ENCODE measurements at places on chromosomes 4 and X.

DNA sequence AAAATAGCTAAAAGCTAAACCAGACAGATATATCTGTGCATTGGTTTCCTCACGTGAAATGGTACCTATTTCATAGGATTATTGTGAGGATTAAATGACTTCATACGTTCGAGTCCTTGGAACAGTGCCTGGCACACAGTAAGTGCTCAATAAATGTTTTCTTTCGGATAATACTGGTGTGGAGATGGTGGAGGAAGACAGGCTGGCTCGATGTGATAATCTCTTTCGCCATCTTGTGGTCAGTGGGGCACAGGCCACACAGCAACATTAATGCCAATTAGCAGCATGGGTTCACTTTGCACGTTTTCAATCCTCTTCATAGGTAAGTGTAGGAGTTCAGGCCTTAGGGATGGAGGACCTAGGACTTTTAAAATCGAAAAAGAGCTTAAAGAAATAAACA is 9.3 kb downstream of the PAGE4 start:
- DNase-seq: peak; percentile 13

GRCh38 chr4:2859514-2859913 is 15.9 kb downstream of the ADD1 start:
- no peak for DNase-seq

DNA sequence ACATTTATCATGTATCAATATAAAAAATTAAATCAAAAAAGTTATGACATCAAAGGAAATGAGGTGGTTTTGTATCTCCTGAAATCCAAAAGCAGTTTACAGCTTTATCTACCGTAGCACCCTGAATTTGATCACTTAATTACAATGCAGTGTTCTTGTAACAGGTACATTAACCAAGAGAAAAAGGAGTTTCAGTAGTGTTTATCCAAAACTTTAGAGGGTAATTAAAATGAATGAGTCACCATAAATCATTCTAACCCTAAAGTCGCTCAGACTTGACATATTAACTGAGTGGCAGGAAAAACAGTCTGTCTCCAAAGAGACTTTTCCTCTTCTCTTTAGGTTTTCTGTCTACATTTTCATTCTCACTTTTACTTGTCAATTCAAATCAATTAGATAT is 907.6 kb upstream of the EPHA5 start:
- no peak for DNase-seq

- DNase-seq: no peak
Observed at GRCh38 chrX:115592997-115593734, 32.2 kb downstream of the PLS3 start.

DNA sequence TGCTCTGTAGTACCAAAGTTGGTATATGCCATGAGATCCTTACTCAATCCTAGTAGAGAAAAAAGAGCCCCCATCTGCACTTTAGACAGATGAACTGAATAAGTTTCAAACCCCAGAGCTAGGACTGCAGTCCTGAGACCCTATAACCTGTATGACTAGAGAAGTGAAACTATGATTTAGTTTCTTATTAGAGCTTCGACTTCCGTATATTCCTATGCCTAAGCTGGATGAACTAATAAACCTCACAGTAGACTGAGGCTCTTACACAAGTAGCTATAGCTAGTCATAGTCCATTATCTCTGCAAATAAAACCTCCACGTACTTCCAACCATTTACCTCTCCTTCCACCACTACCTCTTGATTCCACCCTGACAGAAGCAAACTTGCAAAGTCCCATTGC is 6.3 kb upstream of the OTUD4 start:
- DNase-seq: no peak

GRCh38 chr4:24965627-24966026 is 52.8 kb upstream of the CCDC149 start:
- no peak for DNase-seq

GRCh38 chr4:26171941-26172340 is 148.9 kb upstream of the RBPJ start:
- DNase-seq: no peak

GRCh38 chr4:27088491-27088890 is 227.8 kb downstream of the STIM2 start:
- DNase-seq: no peak

DNA sequence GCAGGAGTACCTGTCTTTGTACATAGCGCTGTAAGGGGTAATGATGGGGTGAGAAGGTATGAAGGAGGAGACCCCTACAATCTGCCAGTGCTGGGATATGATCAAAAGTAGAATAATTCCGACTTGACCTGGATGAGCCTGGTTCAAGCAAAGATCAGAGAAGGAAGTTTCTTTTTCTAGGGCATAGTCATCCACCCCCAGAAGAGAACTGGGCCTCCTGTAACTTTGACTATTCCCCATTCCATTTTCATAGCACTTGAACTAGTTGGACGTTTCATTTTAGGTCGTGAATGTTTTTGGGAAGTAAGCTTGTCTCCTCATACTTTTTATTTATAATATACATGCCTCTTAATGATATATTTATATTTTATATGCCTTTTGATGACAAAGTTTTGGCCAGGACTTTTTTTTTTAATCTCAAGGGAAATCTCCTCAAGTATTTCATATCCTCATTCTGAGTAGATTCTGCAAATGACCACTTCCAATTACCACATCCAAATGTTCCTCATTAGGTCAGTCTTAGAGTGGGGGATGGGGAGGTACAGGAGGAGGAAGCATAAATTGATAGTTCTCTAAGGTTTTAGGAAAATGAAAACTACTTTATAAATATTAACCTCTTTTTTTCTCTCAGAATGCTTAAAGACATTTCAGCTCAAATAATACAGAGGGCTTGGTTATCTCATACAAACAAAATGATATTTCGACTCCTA is 3.5 kb downstream of the CXorf58 start:
- no peak for DNase-seq

DNA sequence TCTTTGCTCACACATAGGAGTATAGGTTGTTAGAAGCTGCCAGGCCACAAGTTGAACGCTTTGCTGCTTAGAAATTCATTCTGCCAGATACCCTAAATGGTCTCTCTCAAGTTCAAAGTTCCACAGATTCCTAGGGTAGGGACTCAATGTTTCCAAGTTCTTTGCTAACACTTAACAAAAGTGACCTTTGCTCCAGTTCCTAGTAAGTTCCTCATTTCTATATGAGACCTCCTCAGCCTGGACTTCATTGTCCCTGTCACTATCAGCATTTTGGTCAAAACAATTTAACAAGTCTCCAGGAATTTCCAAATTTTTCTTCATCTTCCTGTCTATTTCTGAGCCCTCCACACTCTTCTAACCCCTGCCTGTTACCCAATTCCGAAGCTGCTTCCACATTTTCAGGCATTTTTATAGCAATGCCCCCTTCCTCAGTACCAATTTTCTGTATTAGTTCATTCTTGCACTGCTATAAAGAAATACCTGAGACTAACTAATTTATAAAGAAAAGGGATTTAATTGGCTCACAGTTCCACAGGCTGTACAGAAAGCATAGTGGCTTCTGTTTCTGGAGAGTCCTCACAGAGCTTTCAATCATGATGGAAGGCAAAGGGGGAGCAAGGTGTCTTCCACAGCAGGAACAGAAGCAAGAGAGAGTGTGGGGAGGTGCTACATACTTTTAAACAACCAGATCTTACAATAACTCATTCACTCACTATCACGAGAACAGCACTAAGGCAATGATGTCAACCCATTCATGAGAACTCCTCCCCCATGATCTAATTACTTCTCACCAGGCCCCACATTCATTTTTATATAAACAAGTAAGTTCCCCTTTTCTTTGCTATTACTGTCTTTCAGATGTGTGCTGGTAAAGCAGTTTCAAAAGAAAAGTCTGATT is 11.5 kb upstream of the TLR1 start:
- no peak for DNase-seq

DNA sequence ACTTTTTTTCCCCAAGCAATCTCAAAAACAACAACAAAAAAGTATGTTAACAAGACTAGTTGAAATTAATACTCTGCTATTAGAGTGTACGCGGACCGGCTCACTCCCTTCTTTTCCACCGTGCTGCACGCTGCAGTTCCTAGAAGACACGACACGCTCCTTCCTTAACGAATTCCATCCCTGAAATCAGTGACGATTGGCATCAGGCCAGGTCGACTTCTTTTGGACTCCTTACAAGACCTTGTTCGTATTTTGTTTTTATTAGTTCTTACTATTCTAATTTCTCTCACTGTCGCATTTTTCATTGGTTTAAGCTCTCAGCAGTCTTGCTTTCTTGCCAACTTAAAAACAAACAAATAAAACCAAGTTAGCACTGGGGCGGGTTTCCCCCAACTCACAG is 175.8 kb upstream of the PITX2 start:
- no peak for DNase-seq

GRCh38 chrX:4925911-4926310 is 1212.5 kb upstream of the PRKX start:
- DNase-seq: no peak

DNA sequence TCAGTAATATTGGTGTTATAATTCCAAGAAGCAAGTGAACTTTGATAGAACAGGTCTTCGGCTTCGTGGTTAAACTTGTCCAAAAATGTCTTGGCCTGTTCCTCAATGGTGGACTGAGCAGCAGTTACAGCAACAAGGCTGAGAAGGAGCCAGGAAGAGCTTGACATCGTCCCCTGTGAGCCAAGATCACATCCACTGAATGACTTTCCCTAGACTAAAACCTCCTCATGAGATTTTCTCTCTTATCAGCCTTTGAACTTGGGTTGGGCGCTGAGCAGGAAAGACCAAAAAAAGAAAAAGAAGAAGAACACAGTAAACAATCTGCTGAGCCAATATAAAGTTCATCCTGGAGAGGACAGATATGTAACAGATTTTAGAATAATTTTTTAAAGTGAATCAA is at the start of gene ACE2:
Gene ACE2 (minus strand): TSS at position 216 of the 400 bp plus-strand sequence. CDS start 49 bp downstream, at position 167.
- no peak for DNase-seq

- no peak for DNase-seq
Observed at GRCh38 chr4:55345054-55345453, 988 bp upstream of the SRD5A3 start.

GRCh38 chr4:38930707-38931106 is 63.1 kb downstream of the FAM114A1 start:
- DNase-seq: no peak

DNA sequence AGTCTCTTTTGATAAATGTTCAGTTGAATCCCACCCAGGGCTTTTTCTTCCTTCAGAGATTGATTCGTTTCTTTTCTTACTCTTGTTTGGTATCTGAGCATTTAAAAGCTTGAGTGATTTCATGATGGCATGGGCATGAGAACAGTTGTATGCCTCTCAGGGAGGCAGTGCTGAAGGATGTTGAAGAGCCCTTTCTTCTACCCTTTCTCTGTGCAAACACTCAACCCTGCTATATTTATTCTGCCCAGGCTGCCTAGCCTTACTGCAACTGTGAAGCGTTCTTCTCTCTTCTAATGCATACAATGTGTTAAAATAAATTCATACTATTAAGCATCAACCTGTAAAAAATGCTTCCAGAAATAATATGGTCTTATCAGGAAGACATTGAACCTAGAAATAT is 367.6 kb upstream of the LCORL start:
- no peak for DNase-seq

DNA sequence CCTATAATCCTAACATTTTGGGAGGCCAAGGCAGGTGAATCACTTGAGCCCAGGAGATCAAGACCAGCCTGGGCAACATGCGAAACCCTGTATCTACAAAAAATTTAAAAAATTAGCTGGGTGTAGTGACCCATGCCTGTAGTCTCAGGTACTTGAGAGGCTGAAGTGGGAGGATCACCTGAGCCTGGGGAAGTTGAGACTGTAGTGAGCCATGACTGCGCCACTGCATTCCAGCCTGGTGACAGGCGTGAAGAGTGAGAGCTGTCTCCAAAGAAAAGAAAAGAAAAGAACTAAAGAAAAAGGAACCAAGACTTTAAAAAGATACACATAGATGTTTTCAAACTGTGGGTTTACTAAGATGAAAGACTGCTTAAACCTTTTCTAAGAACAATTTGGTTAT is 129.0 kb downstream of the SPCS3 start:
- no peak for DNase-seq

- DNase-seq: no peak
Observed at GRCh38 chr4:77031544-77031943, 44.2 kb downstream of the CCNI start.

DNA sequence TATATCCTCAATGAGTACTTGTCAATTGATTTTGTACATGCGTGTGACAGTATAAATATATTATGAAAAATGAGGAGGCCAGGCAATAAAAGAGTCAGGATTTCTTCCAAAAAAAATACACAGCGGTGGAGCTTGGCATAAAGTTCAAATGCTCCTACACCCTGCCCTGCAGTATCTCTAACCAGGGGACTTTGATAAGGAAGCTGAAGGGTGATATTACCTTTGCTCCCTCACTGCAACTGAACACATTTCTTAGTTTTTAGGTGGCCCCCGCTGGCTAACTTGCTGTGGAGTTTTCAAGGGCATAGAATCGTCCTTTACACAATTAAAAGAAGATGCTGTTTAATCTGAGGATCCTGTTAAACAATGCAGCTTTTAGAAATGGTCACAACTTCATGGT is at the start of gene OTC:
Gene OTC (plus strand): TSS at position 243 of the 400 bp plus-strand sequence. CDS start 93 bp downstream, at position 336.
- no peak for DNase-seq

DNA sequence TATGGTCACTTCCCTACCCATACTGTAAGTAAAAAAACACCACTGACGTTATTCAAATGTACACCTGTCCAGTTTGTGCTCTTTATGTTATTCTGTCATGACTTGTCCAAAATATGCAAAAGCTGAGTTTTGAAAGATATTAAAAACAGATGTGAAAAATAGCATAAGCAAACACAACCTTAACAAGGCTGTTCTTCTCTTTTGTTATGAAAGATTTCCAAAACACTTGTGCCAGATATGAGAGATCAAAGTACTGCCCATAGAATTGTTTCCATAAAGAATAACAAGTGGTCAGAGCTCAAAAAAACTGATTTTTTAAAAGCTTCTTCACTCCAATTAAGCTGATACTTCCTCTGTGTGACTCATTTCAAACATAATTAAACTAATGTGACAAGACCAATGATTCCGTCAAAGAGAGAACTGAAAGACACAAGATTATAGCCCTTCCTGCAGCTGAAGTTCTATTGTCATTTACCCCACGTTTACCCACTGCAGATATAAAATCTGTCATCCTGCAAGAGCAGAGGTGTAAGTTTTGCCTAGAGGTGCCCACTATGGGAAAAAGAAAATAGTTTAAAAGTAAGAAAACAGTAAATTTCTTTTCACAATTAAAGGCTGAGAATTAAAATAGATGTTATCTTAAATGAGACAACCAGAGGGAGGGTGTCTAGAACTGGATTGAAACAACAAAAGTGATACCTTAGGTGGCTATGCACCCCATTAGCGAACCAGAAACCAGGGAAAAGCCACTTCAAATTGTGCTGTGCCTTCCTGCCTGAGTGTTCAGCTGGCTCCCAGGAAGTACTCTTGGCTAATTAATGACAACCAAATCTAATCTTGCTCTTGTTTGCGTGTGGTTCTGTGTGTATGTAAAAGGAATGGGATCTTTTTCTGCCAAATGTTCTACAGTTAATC is 30.1 kb downstream of the RASSF6 start:
- DNase-seq: no peak
